DMS79 treated with DMSO at 0.1 percent for 48 hours (cell line): ENCODE measurements at places on chromosomes 2 and 18.

- no peak for DNase-seq
These were observed 252.8 kb downstream of the MREG start for GRCh38 chr2:215760557-215760956.

- DNase-seq = no peak
These were observed 40.1 kb downstream of the KCMF1 start for GRCh38 chr2:85011098-85011497.

DNA sequence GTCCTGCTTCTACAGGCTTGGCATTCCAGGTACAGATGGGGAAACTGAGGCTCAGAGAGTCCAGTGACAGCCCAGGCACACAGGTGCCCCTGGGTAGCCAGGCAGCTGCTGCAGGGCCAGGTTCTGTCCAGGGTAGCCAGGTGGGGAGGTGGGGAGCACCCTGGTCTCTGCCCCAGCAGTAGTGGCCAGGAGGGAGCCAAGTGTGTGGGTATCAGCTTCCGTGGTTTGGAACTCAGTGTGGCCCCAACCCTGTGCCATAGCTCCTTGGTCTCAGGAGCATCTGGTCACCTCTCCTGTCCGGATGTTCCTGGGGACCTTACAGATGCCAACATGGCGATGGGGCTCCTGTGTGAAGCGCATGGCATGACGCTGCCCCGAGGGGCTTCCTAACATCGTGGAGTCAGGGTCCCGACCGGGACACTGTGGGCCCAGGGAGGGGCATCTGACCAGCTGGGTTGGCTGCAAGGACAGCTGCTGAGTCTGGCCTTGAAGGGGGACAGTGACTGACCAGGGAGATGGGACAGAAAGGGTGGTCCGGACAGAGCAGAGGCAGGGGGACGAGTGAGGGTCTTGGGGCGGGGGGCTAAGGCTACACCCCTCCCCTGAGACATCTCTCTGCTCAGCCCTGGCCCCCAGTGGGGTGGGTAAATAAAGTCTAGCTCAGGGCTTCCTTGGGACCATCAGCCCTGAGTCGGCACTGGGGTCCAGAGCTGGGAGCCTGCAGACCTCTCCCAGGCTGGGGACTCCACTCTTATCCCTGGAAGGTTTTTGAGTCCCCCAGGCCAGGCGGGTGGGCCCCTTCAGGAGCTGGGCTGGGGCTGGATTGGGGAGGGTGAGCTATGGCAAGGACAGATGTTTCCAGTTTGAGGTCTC, 76.0 kb upstream of the SMAD7 start:
- DNase-seq = no peak

DNA sequence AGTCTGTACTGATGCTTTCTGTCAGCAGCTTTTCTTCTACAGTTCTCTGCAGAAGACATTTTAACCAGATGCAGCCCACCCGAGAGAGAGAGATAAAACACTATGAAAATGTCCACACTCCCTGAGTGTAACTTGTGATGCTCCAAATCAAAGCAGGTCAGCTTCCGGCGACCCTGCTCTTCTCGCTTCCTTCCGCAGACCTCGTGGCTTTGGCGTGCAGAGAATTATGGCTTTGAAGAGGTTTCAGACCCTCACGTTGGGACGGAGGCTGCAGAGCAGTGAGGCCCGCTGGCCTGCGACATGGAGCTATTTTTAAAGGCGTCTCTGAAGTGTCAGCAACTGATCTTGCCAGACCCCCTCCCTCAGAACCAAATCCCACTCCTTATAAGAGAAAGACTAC, 41.8 kb downstream of the TMEM163 start:
- DNase-seq = no peak

DNA sequence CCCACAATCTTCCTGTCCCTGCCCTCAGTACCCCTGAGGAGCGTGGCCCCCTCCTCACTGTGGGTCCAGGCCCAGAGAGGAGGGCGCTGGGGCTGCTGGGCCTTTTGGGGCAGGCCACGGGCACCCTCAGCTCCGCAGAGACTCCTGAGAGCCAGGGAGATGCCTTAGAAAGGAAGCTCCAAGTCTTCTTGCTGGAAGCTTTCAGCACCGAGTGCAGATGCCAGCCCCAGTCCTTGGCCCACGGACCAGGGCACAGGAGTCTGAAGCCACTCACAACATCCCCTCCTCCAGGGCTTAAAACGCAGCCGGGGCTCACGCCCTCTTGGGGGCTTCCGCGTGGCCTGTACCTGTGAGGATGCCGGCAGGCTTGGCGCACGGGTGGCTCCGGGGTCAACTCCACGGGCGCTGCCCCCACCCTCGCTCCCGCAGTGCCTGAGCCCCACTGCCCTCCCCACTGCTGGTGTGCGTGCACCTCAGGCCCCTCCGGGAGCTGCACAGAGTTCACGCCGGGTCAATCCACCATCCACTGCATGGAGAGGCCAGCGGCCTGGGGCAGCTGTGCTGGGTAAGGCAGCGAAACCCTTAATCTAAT, 72.1 kb upstream of the CTDP1 start:
- no peak for DNase-seq
